Activated CD4-positive, CD25-positive, alpha-beta regulatory T cell treated with anti-CD3 and anti-CD28 coated beads, Interleukin-2, amount 50 U/mL, for 24 hours (primary cell): ENCODE measurements at places on chromosomes 12 and 14.

GRCh38 chr14:68084256-68084655 is 264.7 kb downstream of the RAD51B start:
- ATAC-seq, result no peak

DNA sequence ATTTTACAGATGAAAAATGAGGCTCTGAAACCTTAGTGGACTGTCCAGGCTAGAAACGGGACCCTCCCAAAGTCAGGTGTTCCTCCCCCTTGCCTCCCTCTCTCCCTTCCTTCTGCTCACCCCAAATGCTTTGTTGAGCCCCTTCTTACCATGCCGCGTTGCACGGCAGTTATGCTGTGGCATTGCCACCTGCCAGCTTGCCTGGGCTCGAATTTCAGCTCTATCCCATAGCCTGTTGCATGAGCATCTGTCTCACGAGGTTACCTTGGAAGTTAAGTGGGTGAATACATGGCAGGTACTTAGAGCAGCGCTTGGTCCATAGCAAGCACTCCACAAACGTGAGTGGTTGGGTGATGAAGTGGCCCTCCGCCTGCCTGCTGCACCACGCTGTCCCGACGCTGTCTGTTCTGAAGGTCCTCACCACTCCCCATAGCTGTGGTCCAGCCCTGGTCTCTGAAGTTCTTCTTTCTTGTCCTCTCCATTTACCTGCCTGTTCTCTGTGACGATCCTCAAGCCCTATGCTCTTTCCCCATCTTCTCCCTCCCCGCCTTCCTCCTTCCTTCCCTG is 269.9 kb downstream of the CACNA1C start:
- ATAC-seq, result no peak

DNA sequence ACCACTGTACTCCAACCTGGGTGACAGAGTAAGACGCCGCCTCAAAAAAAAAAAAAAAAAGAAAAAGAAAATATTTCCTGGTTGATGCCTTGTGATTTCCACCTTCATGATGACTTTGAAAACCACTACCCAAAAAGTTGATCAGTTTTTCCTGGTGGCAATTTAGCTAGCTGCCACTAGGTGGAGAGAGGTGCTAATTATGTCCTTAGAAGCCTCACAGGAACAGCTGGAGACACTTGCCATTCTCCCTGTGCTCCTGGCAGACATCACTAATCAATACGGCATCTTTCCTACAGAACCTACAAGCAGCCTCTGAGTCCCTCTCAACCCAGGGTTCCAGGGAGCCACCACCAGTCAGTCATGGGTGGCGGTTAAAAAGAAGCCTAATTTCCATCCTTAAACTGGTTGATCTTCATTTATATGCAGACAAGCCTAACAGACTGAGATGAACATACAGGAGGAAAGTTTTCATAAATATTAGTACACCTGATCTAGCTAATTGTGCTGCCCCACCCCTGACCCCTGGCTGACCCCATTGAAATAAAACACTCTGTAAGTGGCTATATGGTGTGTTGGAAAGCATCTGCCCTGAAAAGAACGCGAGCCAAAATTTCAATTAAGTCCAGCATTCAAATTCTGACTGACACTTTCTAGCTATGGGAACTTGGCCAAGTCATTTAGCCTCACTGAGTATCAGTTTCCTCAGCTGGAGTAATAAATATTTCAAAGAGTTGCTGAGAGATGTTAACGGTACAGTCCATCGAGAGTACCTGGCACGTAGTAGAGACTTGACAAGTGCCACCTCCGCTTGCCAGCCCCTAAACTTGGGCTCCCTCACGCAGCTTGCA is 6.2 kb upstream of the OAS1 start:
- ATAC-seq, result peak; percentile 39

GRCh38 chr14:21275261-21275858 is 4.5 kb upstream of the RPGRIP1 start:
- ATAC-seq, result no peak

GRCh38 chr12:109752117-109753053 is 38.8 kb downstream of the FAM222A start:
- ATAC-seq, result no peak

GRCh38 chr12:109779382-109779781 is 53.8 kb downstream of the TRPV4 start:
- no peak for ATAC-seq
